ENCODE measurements at places on chromosomes 6 and 20.

DNA sequence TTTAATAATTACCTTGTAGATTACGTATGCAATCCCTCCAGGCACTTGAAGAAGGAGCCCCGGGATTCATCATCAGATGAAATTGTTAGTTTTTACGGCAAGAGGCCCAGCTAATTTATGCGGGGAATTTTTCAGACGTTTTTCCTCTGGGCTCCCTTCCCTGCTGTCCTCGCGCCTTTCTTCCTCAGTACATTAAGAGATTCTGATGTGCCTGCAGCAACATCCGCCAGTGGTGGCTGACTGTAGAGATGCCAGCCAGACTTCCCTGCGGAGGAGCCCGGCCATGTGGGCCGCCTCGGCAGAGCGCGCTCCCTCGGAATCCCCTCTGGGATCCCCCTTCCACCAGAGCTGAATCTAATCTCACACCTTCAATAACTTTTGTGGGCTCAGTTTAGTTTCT, 46.4 kb upstream of the POU3F2 start:
- no peak for DNase-seq

GRCh38 chr6:20873425-20874190, 339.4 kb downstream of the CDKAL1 start:
- no peak for DNase-seq

DNA sequence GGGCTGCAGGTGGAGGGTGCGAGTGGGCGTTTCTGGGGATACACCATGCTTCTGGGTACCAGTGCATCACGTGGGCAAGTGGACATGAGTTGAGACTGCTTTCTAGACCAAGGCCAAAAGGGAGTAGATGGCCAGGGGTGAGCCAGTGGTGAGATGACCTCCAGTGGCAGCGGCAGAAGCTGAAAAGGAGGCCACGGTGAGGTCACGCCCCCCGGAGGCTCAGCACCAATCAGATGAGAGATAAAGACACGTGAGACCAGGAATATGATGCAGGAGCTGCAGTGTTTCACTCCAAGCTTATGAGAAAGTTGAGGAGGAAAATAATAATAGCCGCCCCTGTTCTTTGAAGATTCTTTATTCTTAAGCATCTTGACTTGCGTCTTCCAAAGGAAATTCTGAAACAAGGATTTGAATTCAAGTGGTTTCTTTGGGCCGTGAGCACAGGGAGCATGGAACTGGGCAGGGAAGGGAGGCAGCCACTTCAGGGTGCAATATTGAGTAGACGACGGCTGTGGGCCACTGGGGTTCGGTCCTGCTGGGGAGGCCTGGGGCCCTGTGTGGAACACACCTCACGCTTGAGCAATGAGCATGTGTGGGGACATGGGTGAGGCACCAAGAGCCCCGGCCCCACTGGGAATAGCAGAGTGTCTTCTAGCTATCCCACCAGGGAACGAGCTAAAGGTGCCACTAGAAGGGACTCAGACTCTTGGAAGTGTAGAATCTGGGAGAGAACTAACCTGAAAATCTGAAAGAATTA, 156.7 kb upstream of the LRFN2 start:
- no peak for DNase-seq

DNA sequence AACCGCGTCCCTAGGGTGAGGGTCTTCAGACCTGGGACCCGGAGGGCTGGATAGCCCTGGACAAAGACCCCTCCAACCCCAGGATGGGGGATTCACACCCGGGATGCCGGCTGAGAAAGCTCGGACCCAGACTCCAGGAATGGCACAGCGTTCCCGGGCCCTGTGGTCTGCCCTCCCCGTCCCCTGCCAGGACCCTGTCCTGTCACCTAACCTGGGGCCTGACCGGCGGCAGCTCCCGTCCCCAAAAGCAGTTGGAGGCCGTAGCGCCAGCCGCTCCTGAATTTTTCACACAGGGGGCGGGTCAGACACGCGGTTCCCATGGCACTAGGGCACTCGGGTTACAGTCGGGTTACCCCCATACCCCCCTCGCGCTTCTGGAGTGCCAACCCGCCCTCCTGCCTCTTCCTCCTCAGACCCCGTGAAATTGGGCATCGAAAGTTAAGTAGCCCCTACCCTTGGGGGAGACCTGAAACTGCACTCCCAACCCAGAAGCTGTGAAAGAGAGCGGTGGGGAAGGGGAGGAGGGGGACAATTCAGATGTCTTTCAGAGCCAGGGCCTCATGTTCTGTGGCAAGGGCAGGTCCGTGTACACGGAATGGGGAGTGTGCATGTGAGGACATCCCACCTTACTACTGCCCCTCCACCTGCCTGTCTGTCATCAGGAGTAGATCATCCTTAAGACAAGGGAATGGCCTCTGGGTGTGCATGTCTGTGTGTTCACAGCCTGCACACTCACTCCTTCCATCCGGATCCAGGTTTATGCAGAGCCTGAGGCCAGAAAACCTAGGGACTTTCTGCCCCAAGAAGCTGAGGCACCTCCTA, 595 bp downstream of the REM1 start:
- DNase-seq: no peak

DNA sequence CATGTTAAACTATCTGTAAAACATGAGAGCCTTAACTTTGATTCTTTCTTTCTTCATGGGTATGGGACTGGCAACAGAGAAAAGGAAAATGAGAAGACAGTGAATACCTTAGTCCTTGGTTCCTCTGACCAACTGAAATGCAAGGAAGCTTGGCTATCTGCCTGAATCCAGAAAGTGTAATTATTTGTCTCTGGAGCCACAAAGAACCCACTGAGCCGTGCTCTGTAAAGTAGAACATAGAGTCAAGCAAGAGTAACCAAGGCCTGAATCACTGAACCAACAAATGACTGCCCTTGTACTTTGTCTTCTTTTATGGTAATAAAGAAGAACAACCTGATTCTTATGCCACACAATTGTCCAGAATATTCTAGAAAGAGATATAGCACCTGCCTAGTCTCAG, 27.6 kb downstream of the PKHD1 start:
- DNase-seq: no peak

GRCh38 chr20:45850926-45851325, 6.3 kb downstream of the ACOT8 start:
- DNase-seq: no peak

DNA sequence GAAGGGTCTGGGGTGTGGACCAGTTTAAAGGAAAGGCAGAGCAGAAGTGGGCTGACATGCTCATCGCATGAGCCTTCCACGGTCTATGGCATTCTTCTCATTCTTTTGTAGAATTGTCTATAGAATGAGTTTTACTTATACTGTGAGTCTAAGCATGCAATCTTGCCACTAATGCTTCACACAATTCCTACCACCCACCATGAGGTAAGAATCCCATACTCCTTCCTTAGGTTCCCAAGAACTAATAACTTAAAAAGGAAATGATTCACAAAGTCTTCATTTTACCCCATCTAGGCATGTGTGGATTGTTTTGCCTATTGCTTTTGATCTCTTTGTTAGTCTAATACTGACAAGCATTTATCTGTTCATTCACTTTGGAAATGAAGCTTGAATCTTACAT, 195.2 kb downstream of the LY86 start:
- no peak for DNase-seq

DNA sequence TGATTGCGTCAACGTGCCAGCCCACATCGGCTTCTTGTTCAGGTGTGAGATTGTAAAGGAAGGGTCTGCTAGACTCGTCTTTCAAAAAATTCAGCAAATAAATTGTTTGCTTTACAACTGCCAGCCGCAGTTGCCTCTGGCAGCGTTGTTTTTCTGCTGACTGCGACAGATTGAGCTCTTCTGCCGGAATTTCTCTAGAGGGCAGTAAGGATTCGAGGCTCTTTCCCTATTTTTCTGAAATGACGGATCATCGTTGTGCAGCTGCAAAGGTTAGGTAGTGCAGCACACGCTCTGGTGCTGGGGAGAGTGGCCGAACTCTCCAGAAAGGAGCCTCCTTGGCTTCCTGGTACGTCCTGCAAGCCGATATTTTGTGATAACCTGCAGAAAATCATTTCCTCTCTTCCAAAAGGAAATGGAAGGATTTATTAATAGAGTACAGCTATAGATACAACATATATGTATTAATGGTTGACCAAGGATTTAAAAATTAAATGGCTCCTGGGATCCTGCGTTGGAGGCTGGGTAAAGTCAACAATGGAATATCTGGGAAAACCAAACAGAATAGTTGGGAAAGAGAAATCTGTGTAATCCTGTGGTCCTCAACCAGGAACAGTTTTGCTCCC, 121.9 kb upstream of the ZFP64 start:
- DNase-seq: peak; percentile 29

DNA sequence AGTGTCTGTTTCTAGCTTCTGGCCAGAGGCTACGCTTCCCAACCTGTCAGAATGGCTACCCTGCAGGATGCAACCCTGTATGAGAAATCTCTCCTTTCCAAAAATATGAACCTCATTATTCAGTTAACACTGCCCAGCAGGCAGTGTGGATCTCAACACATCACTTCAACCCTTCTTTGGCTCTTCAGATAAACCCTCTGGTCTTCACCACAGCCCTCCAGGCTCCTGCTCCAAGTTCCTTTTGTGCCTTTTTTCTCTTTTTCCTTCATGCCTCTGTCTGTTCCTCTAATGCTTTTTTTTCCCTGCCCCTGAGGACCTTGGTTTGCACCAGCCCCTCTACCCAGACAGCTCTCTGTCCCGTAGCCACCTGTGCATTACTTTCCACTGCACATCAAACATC, 207.4 kb downstream of the MYLK4 start:
- DNase-seq: no peak

- no peak for DNase-seq
Observed at GRCh38 chr6:147561726-147562125, 53.2 kb downstream of the SAMD5 start.

Data from SW 1271 (cell line).